Activated CD8-positive, alpha-beta memory T cell treated with anti-CD3 and anti-CD28 coated beads for 48 hours (primary cell): ENCODE measurements at places on chromosomes 3 and 15.

DNA sequence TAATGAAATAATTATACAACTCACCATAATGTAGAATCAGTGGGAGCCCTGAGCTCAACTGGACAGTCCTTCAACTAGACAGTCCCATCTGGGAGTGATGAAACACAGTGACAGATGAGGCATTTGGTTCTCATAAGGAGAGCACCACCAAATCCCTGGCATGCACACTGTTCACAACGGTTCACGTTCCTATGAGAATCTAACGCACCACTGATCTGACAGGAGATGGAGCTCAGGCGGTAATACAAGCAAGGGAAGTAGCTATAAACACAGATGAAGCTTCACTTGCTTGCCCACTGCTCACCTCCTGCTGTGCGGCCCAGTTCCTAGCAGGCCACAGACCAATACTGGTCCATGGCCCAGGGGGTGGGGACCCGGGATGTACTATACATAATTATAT lies 17.0 kb downstream of the PRKAR2A start:
- no peak for DNase-seq

DNA sequence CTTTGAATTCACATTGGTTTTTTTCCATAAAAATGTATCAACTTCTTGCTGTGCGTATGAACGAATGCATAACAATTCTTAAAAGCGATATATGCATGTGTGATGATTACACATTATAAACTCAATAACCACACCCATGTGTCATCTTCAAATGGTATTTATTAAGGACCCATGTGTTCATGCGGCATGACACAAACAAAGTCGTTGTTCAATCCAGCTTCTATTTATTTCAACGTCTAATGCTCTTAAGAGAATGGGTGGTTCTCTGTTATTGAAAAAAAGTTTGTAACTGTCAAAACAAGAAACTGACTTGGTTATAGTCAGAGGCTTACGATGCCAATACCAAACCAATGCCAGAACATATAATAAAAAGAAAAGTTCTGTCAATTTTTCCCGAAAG lies 195.9 kb downstream of the FOXP1 start:
- DNase-seq = no peak

- no peak for DNase-seq
Measured at GRCh38 chr15:37105889-37106288, 5.5 kb upstream of the MEIS2 start.

GRCh38 chr15:49421991-49422390 lies 1.1 kb upstream of the FGF7 start:
- peak; percentile 4 for DNase-seq

- DNase-seq = peak; percentile 84
Measured at GRCh38 chr3:115147329-115148141, 447 bp upstream of the ZBTB20 start.

GRCh38 chr15:66831801-66832390 lies 129.9 kb downstream of the SMAD6 start:
- DNase-seq = no peak

DNA sequence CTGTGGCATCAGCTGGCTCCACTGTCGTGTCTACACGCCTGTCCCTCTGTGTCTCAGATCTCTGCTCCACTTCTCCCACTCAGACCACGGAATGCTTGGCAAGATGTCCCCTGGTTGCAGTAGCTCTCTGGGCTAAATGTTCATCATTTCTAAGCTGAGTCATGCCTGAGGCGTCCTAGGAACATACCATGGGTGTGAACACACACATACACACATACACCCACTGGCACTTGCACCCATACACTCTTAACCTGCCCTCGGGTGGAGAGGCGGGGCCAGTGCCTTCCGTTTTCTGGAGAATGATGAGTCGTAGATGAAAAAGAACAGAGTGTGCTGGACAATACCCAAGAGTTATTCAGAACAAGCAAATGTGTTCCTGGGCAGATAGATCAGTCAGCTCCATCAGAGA lies 72.4 kb downstream of the SENP2 start:
- no peak for DNase-seq

DNA sequence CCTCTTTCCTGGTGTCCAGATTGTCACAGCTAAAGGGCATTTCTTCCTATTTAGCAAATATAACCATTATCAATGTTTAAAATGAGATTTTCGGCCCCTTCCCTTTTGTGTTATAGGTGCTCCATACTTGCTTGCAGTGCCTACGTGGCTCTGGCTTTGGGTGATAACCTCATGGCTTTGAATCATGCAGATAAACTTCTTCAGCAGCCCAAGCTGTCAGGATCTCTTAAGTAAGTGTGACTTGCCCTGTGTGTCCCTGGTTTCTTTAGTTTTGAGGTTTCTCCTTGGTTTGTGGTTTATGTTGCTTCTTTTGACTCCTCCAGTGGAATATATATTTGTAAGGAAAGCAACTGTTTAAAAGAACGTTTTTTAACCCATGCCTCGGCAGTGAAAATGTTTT lies 58.5 kb upstream of the TRIM71 start:
- DNase-seq = no peak

DNA sequence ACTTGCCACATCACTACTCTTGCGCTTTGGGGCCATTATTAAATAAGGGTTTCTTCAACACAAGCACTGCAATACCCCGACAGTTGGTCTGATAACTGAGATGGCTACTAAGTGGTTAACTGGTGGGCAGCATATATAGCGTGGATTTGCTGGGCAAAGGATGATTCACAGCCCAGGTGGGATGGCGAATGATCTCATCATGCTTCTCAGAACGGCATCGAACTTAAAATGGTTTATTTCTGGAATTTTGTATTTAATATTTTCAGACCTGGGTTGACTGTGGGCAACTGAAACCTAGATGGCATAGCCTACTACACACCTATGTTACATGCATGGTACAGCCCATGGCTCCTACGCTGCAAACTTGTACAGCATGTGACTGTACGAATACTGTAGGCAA lies 26.8 kb upstream of the TKT start:
- no peak for DNase-seq

- no peak for DNase-seq
Measured at GRCh38 chr3:176159796-176160195, 1037.5 kb downstream of the TBL1XR1 start.

GRCh38 chr15:74421302-74422245 lies 12.2 kb downstream of the SEMA7A start:
- no peak for DNase-seq

DNA sequence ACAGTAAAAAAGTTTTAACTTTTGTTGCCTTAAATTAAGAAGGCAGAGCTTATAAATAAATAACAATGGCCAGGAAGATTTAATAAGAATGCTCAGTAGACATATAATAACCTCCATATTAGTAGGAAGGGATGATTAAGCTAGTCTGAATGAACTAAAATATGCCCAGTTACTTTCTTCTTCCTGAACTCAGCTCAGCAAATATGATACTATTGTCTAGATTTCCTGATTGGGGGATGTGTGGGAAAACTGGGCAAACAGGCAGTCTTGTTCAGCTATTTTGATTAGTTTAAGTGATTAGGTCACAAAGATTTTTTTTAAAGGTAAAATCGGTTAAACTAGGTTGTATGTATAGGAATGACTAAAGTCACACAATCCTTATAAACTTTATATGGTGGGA lies 167.2 kb upstream of the SLC2A2 start:
- DNase-seq = no peak

DNA sequence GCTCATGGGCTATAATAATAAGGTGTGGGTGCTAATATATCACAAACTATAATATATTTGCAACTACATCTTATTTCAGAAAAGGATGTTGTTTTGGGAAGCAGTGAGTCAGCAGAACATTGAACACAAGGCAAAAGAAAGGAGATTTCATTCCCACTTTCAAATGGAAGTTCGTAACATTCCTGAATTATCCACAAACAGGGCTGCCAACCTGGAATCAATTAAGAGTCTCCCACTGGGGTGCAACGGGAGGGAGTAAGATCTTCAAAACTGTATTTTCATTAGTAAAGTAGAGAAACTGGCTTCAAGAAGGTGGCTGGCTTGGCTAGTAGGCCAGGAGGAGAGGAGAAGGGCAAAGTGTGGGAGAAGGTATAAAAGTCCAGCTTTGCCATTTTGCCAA lies 479.6 kb downstream of the CNTN3 start:
- DNase-seq = no peak

GRCh38 chr3:138493804-138494606 lies 59.6 kb downstream of the ESYT3 start:
- no peak for DNase-seq

GRCh38 chr3:65617209-65617608 lies 421.5 kb downstream of the MAGI1 start:
- DNase-seq = no peak

GRCh38 chr3:119769394-119770149 lies 12.3 kb upstream of the NR1I2 start:
- DNase-seq = no peak

GRCh38 chr3:48464713-48465221 lies 18.2 kb downstream of the ATRIP start:
- no peak for DNase-seq

DNA sequence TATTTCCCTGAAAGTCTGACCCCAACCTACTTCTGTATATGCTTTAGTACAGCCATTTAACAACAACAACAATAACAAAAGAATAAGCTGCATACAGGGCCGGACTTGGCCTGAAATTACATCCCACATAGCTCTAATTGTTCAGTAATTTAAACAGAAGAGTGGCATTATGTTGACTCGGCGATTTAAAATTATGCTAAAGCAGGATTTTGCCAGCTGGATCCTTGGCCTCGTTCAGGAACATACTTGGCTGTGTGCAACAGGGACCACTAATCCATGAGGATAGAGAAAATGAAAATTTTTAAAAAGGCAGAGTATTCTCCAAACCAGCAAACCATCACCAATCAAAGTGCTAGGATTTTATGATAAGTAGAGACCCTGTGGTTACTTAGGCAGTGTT lies 433.1 kb upstream of the RBMS3 start:
- no peak for DNase-seq

DNA sequence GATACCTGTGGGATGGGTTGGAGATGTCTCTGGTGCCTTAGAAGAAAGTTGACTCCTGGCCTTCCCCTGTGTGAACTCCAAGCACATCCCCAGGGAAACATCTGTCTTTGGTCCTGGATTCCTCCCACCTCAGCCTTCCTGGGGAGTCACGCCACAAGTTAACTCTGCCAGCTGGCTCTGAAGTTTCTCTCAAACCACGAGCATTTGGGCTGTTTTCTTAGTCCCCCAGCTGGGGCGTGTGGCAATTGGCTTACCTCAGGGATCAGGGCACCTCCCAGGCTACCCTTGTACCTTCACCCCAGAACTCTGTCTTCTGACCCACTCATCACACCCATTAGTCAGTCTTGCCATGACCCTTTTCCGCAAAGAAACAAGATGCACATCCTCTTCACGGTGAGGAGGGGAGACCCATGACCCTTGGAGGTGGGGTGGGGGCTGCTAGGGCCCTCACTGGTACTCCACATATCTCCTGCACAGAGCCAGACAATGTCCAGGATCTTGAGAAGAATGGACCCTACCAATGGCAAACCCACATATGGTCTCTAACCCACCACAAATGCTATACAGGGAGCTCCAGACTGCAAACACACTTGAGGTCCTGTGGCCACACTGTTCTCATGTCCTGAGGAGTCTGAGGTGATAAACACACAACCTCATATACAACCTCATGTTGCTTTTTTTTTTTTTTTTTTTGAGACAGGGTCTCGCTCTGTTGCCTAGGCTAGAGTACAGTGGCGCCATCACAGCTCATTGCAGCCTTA lies 3.9 kb downstream of the NEIL1 start:
- no peak for DNase-seq

DNA sequence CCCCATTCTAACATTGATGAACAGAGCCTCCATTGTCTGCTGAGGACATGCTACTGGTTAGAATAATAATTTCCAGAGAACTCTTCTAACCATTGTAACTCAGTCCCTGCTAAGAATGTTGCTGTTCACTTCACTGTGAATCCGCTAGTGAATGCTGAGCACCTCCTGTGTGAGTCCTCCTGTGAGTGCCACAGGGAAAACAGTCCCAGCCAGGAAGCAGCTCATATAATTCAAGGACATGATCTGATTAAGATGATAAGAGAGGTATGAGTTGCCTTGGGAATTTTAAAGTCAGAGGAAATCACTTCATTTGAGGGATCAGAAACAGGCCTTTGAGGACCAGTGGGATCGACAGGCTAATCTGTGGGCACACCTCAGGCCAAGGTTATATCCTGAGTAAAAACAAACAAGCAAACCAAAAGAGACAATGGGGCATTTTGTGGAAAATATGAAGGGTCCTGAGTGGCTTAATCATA lies 33.9 kb upstream of the GPR160 start:
- DNase-seq = no peak

DNA sequence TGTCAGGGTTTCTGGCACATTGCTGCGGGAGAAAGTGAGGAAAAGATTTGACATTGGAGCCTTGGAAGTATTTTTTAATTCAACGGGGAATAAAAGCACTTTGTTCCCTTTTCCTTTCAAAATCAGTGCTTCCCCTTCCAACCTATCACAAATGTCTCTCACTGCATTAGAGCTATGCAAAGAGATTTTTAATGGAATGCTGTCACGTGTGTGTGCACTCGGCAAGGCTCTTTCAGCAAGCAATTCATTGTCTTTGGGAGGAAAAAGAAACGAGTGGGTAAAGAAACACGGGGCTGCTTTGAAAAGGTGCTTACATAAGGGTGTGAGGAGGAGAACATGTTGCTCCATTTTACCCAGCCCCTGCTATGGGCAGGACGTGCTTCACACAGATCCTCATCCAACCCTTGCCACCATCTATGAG lies 490.4 kb upstream of the PROK2 start:
- DNase-seq = no peak

- DNase-seq = no peak
Measured at GRCh38 chr3:157190380-157190872, 30.5 kb upstream of the CCNL1 start.

- no peak for DNase-seq
Measured at GRCh38 chr3:49790626-49791411, 4.5 kb upstream of the IP6K1 start.

DNA sequence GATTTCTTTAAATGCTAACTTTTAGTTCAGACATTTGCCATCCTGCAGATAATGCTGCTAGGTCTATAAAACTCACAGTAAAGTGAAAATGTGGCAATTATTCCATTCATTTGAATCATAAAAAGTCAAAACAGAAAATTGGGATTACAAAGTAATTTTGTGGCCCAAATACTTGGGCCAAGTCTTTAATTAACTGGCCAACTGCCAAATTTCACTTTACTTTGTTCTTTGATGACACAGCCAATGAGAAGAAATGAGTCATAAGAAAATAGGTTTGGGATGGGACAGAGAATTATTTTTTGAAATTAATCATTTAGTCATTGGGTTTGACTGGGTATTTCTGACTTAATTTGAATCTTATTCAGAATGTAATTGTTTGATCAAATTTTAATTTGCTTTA lies 89.8 kb upstream of the SLC2A2 start:
- no peak for DNase-seq

GRCh38 chr3:79765911-79766310 lies 1.9 kb downstream of the ROBO1 start:
- no peak for DNase-seq

- DNase-seq = no peak
Measured at GRCh38 chr3:101938262-101938847, 89.0 kb downstream of the NFKBIZ start.

- no peak for DNase-seq
Measured at GRCh38 chr3:106172780-106173179, 304.0 kb upstream of the CBLB start.
